Choroid plexus epithelial cell (primary cell): ENCODE measurements at places on chromosomes 6 and 20.

- no peak for DNase-seq
These were observed 148.2 kb downstream of the ERMARD start for GRCh38 chr6:169899481-169900145.

GRCh38 chr6:152271776-152272464, 365.2 kb downstream of the SYNE1 start:
- DNase-seq, result peak; percentile 71

DNA sequence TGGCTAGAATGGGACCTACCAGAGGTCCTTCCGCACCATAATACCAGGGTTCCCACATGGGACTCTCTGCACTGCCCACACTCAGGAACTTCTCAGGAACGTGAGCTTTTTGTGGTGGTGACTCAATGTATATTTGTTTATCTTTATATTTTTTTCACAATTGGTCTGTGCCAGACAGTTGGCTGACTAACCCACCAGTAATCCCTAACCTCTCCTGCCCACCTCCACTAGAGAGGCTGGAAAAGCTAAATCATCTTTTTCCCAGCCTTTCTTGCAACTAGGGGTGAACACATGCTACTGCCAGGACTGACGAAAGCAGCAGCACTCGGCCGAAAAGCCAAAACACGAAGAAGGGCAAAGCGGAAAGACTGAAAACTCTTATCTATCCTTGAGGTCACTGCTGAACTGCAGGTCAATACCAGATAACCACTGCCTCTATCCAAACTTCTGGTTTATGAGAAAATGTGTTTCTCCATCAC, 112.9 kb downstream of the TRERF1 start:
- DNase-seq, result peak; percentile 91

DNA sequence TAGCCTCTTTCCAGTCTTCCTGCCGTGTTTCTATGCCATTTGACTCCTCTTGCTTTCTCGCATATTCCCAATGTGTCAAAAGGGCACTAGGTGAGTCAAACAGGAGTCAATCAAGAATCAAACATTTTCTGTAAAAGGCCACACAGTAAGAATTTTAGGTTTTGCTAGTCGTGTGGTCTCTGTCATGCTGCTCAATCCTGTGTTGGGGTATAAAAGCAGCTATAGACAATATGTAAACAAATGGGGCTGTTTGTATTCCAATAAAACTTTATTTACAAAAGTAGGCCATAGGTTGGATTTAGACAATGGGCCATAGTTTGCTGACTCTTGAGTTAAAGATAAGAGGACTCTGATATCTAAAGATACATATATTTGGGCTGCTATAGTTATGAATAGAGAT, 235.4 kb upstream of the BTBD3 start:
- no peak for DNase-seq

DNA sequence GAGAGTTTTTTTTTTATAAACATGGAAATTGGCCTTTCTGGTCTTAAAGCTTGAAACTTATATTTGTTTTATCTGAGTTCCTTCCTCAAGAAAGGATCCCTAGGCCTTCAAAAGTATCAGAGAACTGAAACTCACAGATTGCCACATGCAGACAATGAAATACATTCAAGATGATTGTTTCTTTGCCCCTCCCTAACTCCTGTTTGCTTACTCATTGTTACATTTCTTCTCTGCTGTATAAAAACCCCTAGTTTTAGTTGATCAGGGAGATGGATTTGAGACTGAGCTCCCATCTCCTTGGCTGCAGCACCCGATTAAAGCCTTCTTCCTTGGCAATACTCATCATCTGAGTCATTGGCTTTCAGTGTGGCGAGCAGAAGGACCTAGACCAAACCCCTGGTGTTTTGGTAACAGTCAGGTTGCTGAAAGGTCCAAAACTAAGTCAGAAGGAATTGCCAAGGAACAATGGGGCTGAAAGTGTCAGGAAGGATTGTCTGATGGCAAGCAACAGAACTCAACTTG, 132.3 kb upstream of the SULF2 start:
- DNase-seq, result no peak

GRCh38 chr20:17967521-17968365, 851 bp downstream of the SNX5 start:
- DNase-seq, result peak; percentile 77

DNA sequence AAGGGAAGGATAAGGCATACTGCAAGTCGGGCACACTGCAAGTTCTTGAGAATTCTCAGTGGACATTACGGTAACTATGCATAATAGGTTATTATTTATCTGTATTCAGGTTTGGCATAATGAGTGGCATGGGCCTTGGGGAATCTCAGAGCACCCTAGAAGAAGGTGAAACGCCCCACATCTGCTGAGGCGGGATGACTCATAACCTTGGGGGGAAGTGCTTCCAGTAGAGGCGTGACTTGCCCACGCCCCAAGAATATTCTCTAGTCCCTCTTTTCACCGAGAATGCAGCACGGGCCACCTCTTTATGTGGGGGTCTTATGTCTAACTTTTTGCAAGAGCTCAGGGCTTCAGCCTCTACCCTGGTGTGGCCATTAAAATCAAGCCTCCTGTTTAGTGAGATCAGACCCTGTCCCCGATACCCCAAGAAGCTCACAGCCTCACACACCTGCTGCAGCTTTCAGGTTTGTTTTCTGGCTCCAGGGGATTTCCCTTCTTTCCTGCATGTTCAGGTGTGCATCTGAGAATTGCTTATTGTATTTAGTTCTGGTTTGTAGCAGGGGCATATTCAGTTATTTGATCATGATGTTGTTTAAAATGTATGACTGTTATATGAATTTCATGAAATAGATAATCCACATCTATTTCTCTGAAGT, 19.1 kb downstream of the ZFP64 start:
- no peak for DNase-seq

DNA sequence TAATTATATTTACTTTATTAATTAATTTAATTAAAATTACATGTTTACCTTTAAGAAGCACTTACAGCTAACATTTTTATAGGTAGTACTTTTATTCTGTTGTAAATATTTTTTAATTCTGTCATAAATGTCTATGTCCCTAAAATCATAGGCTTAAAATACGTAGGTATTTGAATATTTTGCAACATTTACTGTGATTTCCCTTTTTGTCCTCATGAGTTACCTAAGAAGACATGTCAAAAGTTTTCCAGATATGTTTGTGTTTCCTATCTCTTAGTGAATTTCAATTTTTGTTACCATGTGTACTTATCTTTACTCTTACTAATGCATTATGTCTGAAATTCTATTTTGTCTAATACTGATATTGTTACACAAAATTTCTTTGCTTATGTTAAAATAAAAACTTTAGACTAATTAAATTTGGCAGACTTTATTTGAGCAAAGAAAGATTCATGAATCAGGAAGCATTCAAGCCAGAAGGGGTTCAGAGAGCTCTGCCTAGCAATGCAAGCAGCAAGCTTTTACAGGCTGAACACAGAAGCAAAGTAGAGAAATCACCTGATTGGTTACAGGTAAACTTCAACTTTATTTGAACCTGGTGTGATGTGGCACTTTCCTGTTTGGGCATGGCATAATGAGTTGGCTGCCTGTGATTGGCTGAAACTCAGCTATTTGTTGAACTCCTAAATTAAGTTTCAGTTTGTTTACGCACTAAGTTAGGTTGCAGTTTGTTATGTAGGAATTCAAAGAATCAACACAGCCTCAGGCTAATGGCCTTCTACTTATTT, 123.2 kb upstream of the TMEM170B start:
- peak; percentile 38 for DNase-seq

GRCh38 chr6:26329763-26330511, 35.1 kb upstream of the BTN3A2 start:
- peak; percentile 66 for DNase-seq

- DNase-seq, result peak; percentile 71
These were observed 419.5 kb upstream of the ID4 start for GRCh38 chr6:19417713-19418112.

DNA sequence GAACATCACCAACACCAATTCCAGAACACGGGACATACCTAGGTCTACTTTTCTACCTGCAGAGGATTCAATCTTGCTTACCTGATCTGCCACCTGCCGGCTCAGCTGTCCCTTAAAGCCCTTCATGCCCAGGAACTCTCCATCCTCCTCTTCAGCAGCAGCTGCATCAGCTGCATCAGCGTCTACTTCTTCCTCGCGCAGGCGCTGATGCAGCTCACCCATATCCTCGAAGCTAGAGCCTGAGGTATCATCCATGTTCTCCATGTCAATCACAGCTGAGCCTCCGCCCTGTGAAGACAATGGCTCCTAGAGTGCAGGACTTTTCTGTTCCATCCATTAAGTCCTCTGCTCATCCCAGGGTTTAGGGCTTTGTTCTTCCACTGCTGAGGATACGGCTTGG, 918 bp downstream of the YIPF3 start:
- no peak for DNase-seq

DNA sequence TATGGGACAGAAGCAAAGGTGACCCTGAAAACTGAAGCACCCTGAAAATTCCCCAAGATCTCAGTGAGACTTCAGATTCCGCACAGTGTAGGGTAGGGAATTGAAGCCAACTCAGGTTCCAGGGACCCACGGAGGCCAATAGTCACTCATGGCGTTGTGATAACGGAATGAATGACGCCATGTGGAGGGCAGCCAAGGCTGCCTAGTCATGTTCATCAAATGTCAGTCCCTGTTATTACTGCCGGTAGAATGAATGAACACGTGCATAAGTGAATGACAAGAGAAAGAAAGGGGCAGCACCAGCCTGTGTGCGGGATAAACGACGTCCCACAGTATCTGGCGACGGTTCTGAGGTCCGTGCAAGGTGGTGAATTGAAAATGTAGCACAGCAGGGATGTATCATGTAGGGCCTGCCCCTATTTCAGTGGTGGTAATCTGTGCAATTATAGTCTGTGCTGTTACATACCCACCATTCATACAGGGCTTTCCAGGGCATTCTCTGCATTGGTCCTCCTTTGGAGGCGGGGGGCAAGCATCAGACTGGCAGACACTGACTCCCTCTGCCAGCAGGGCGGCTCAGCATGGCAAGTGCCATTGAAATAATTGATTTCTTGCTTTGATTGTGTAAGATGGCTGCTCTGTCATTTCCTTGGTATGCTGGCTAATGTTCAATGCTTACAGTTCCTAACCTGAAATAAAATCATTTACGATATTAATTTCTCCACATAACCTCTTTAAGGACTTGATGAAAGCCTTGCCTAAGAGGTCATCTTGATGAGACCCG, 386.9 kb downstream of the CDH4 start:
- DNase-seq, result peak; percentile 23

- DNase-seq, result peak; percentile 54
These were observed 71.0 kb upstream of the FAM83B start for GRCh38 chr6:54775576-54775975.

- DNase-seq, result peak; percentile 60
These were observed 70.0 kb downstream of the FAM50B start for GRCh38 chr6:3919130-3919628.

DNA sequence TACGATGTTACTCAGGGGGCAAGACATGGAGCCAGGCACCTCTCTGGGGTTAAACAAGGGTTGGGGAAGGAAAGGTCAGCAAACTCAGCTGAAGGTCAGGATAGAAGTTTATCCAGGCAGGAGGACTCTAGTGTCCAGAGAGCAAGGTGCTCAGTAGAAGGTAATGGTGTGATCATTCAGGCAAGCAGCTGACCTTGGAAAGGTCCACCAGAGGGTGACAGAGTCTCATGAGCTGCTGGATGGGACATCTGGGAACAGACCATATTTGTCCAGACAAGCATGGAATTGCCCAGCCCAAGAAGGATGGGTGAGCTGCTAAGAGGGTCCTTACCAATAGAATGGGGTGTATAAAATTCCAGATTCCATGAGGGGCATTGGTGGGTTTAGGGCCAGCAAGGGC, 89.5 kb downstream of the MAP3K7 start:
- no peak for DNase-seq

DNA sequence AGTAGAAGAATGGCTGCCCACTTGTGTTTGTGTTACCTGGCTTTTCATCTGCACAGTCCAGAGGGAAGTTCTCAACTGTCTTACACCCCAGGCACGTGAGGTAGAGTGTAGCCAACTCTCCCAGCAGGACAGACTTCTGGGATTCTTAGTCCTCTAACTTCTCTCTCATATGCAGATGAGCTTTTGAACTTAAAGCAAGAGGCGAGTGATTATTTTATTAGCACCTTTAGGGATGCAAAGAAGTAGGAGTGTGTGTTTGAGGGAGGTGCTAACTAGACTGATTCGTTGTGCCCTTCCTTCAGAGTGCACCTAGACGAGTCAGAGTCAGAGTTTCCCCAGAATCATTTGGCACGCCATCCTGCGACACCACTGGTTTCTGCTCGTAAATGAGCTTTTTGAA, 10.8 kb downstream of the CDYL start:
- no peak for DNase-seq

- peak; percentile 40 for DNase-seq
These were observed 297.8 kb downstream of the ZFAND3 start for GRCh38 chr6:38117281-38117680.

GRCh38 chr20:2210646-2211552, 84.9 kb upstream of the TGM3 start:
- peak; percentile 38 for DNase-seq
